ENCODE measurements at places on chromosomes 1 and 21.

DNA sequence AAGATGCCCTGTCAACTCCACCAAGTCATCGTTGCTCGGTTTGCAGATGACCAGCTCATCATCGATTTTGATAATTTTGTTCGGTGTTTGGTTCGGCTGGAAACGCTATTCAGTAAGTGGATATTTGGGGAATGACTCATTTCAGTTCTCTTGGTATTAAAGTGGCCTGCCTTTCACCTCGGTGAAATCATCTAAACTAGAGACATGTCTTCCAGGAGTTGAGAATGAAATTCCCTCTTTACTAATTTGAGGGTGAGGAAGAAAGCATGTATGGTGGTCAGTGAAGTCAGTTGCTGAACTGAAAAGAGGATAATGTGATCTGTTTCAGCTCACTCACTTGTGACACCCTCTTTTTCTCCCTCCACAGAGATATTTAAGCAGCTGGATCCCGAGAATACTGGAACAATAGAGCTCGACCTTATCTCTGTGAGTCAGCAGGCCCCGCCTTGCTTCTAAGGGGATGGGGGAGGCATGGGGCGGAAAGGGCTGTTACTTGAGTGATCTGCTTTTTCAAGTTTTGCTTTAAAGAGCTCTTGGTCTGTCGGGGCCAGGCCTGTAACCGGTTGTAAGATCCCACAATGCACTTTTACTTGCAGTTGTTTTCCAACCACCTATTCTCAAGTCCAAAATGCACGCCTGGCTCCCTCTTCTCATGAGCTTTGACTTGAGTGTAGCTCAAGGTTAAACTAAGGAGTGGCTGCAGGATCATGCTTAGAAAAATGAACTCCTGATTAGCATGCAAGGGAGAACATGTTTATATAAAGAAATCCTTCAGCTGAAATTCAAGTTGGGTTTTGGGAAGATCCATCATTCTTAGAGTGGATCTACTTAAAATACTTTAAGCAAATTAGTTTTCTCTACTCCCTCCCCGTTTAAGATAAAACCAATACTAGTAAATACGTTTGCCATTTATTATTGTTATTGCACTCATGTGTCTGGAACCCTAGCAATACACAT is 59.8 kb downstream of the CAPN2 start:
- DNase-seq: peak; percentile 8

GRCh38 chr1:108070662-108071061 is 105.7 kb upstream of the VAV3 start:
- DNase-seq: no peak

GRCh38 chr1:11731691-11732283 is 4.1 kb upstream of the AGTRAP start:
- DNase-seq: no peak

GRCh38 chr1:93740601-93741031 is 59.0 kb upstream of the BCAR3 start:
- DNase-seq: no peak

GRCh38 chr1:15858672-15859372 is 11.3 kb downstream of the SPEN start:
- DNase-seq: no peak

GRCh38 chr1:153661111-153661708 is 2.7 kb downstream of the SNAPIN start:
- no peak for DNase-seq

DNA sequence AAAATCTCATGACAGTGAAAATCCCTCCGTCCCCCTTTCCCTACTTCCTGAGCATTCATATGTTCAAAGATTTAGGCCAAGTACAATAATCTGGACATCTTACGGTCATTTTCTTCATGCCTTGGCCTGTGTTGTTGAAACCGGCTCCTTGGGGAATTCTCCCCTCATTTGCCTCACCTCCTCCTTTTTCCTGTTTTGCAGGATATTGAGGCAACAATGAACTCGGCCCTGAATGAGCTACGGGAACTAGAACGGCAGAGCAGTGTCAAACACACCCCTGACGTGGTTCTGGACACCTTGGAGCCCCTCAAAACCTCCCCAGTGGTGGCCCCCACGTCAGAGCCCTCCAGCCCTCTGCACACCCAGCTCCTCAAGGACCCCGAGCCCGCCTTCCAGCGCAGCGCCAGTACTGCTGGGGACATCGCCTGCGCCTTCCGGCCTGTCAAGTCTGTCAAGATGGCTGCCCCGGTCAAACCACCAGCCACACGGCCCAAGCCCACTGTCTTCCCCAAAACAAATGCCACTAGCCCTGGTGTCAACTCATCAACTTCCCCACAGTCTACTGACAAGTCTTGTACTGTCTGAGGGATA is 9.3 kb upstream of the IKBKE start:
- no peak for DNase-seq

DNA sequence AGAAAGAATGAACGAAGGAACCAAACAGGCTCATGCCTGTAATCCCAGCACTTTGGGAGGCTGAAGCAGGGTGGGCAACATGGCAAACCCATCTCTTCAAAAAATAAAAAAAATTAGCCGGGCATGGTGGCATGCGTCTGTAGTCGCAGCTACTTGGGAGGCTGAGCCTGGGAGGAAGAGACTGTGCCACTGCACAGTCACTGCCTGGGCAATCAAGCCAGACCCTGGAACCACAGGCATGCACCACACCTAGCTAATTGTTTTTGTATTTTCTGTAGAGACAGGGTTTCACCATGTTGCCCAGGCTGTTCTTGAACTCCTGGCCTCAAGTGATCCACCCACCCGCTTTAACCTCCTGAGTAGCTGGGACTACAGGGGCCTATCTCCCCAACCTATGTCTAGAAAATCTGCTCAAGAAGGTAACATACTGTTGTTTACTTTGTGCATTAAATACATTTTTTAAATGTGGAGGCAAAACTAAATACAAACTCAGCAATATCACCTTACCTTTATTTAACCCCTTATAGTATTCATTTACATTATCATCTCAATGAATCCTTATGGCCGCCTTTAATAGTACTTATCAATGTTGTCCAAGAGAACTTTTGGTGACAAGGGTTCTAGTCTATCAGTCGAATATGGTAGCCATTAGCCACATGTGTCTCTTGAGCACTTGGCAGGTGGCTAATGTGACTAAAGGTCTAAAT is 2.7 kb downstream of the KHDC4 start:
- DNase-seq: no peak

DNA sequence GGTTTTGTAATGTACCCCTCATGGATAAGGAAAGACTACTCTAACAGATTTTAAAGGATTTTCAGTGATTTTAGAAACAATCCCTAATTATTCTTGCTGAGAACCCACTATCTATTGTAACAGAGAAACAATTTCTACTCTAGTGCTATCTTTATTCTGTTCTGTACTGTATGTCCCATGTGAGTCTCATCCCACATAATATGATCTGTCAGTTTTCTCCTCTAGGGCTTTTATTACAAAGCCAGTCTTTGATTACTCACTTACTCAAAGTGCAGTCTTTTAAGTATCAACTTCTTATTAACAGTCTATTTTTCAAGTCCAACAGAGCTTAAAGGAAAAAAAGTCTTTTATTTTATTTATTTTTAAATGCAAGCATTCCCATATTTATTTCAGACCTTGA is 54.8 kb downstream of the CTH start:
- no peak for DNase-seq

DNA sequence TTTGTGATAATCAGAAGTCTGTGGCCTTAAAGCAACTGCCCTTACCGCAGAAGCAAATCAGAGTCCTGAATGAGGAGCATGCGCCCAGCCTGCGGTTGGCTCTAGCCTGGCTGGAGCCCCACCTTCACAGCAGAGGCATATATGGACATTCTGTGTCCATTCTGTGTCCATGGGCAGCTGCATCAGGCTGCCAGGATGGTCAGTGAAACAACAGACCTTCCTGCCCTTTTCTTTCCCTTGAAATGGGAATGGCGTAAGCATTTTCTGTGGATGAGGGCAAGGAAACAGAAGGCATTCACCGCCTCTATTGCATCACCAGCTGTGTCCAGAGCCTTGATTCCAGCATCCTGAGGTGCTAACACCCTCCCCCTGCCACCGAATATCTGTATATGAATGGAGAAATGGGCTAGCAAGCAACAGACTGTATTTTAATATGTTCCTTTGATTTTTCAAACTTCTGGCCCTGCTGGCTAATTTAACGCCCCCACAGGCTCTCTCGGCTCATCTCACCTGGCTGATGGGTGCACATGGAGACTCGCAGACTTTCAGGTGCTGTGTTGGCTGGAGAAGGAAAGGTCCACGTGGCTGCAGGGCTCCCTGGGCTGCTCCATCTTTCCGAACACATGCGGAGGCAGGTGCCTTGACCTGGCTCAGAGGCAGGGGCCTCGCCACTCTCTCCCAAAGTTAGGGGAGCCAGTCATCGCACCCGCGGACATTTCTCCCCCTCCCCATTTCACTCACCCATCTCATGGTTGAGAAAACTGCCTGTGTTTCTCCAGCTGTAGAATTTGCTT is 159.2 kb downstream of the GALNT2 start:
- no peak for DNase-seq

DNA sequence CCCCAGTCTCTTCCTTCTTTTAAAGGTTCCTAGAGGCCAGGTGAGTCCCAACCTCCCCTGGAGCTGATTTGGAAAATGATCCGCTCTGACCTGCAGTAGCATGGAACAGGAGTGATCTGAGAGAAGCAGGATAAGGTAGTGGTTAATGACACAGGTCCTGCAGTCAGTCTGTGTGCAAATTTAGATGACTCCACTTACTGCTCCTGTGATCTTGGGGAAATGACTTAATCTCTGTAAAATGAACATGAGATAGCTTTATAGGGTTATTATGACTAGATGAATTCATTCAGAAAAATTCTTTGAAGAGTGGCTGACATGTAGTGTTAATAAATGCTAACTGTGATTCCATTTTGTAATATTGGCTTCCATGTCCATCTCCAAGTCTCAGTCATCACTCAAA is 374.9 kb upstream of the CAMK1G start:
- no peak for DNase-seq

DNA sequence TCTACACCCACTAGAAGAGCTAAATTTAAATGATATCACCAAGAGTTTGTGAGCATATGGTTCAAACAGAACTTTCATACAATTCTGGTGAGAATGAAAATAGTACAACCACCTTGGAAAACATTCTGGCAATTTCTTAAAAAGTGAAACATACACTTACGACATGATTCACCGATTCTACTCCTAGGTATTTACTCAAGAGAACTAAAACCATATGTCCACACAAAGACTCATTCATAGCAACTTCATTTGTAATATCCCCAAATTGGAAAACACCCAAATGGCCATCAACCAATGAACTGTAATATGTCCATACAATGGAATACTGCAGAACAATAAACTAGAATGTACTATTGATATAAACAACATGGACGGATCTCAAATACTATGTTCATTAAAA is 51.2 kb upstream of the ADAM30 start:
- no peak for DNase-seq

DNA sequence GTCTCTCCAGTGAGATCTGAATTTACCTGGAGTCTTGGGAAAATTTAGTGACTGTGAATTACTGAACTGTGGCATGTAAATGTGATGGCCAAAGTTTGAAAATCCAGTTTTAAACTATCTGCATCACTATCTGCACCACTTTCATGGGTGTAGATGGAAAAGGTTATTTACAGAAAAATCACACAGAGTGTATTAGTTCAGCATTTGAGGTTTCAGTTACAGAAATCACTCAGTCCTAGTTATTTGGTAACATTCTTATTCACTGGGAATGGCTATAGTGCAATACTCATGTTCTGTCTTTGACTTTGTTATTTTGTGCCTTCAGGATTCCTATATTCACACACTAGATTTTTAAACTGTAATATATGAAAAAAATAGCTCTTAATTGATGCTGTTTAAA is 60.6 kb upstream of the IFI44L start:
- DNase-seq: no peak

- no peak for DNase-seq
Measured at GRCh38 chr1:67850151-67850551, 16.9 kb upstream of the GNG12 start.

DNA sequence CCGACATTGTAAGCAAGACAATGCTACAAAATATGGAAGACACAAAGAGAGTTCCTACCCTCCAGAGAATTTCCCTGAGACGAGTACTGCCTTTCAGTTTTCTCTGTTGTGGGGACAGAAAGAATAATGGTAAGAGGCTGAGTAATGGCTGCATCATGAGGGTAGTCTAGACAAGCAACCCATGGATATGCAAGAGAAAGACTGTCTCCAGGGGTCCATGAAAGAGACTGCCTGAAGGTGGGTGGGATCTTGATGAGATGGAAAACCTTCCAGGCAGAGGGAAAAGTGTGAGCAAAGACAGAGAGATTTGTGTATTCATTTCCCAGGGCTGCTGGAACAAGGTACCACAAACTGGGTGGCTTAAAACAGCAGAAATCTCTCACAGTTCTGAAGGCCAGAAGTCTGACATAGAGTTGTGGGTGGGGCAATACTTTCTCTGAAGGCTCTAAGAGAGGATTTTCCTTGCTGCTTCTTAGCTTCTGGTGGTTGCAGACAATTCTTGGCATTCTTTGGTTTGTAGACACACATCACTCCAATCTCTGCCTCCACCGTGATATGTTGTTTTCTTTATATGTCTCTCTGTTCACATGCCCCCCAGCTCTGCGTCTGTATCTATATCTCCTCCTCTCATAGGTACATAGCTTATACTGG is 41.4 kb downstream of the ANP32E start:
- no peak for DNase-seq

GRCh38 chr1:7540816-7541215 is 230.3 kb upstream of the VAMP3 start:
- no peak for DNase-seq

GRCh38 chr1:220703305-220703704 is 13.1 kb downstream of the C1orf115 start:
- no peak for DNase-seq

DNA sequence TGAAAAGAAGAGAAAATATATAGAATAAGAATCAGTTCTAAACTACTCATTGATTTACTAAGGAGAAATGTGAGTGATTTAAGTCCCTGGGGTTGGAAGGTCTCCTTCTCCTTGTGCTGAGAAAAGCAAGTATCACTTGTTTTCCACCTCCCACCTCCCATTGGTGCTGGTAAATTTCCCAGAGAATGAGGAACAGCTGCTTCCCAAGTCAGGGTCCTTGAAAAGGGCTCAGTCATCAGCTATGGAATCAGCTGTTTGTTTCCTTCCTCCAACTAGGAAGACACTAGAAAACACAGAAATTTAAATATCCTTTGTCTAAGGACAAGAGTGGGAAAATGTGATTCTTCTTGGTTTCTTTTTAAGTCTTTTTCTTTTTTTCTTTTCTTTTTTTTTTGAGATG is 131.3 kb upstream of the C1orf21 start:
- DNase-seq: no peak

DNA sequence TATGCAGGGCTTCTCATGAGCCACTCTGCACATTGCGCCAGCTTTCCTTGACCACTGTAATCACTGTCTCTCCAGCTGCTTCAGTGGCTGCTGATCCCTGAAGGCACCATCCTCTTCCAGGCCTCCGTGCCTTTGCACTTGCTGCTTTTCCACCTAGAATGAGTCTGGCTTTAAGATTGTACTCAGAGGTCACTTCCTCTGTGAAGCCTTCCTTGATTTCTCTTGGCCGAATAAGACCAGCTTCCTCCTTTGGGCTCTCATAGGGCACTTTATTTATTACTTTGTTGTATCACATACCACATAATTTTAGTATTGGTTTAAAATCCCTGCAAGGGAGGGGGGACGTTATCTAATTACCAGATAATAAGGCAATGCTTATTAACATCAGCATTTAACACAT is 10.6 kb downstream of the CACNA1E start:
- no peak for DNase-seq
